ENCODE measurements at places on chromosomes 13 and 19. TPM values are rescaled to one million over a fixed set of nuclear protein-coding genes. Genes with fewer than 3 reads are reported as not detected.
A peak's percentile ranks its signal among the peaks of the same experiment; 100 is the strongest.

DNA sequence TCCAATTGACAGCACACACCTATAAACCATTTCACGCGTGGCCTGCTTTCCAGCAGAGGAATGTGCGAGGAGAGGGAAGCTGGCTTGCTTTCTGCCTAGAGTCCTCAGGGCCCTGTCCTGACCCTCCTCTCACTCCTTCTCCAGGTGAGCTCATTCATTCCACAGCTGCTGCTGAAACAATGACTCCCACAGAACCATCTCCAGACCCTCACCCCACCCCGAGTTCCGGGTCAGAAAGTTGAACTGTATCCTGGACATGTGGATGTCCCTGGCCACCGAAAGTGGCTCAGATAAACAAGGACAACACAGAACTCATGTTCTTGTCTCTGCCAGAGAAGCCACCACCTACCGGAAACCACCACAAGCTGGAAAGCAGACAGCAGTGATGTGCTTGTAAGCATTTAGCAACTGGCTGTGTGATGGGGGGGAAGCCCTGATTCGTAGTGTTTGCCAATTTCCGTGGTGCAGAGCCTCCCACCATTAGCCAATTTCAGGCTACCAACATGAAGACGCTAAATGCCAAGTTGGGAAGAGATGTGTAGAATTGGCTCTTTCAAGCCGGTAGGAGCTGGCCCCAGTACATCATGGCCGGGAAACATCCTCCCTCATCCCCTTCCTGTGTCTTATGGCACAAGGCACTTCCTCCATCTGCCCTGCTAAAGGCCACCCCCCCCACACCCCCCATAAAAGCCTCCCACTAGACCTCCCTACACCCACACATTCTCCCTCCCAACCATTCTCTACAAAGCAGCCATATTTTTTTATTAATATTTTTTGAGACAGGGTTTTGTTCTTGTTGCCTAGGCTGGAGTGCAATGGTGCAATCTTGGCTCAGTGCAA is 5.0 kb downstream of the SYCE2 start:
- no peaks in the 10 kb centered on the region for H3K36me3 ChIP-seq
- H3K4me3 ChIP-seq, result no peak overlapping the region
- DNase-seq, result no peak

CAMSAP3 gene
- total RNA-seq, result 9.9 TPM

DNA sequence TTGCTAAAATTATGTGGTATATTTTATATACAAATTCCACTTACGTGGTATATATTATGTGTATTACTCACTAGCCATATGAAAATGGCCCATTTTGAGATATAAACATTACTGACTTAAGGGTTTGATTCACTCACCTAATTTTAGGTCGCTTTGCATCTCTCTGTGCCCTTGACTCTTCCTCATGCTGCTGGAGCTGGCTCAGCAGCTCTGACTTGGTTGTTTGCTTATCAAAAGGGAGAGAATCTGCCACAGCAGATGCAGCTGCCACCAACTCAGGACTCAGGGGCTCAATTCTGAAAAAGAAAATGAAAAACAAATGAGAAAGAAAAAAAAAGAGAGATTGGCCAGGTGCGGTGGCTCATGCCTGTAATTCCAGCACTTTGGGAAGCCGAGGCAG is 12.2 kb downstream of the MRPS31 start:
- no peaks in the 10 kb centered on the region for H3K27me3 ChIP-seq
- H3K4me1 ChIP-seq, result no peaks in the 10 kb centered on the region

SBNO2 gene
- total RNA-seq, result 31.3 TPM

TNFSF9 gene
- total RNA-seq, result 14.4 TPM

ZNF112 gene
- total RNA-seq, result 2.5 TPM

C19orf67 gene
- total RNA-seq, result not detected

C19orf81 gene
- not detected for total RNA-seq

- H3K36me3 ChIP-seq, result no peaks in the 10 kb centered on the region
- H3K4me3 ChIP-seq, result no peak overlapping the region
- no peak overlapping the region for H3K27ac ChIP-seq
- no peaks in the 10 kb centered on the region for H3K4me1 ChIP-seq
These were observed 963.3 kb upstream of the SPRY2 start for GRCh38 chr13:81304121-81304659.

N4BP2L1 gene
- 17.0 TPM for total RNA-seq

STRN4 gene
- 78.1 TPM for total RNA-seq

GRCh38 chr13:52600666-52601065 is 41.6 kb upstream of the HNRNPA1L2 start:
- no peaks in the 10 kb centered on the region for H3K27me3 ChIP-seq
- H3K4me1 ChIP-seq, result peaks cover 11% of the 10 kb centered on the region
- DNase-seq, result no peak
- H3K36me3 ChIP-seq, result no peaks in the 10 kb centered on the region
- H3K27ac ChIP-seq, result peak overlapping the region; percentile 87

- H3K4me1 ChIP-seq, result peaks cover 79% of the 10 kb centered on the region
- no peak for DNase-seq
- H3K27me3 ChIP-seq, result no peaks in the 10 kb centered on the region
These were observed 2.2 kb downstream of the ZNF787 start for GRCh38 chr19:56118666-56119581.

PABPC3 gene
- 0.19 TPM for total RNA-seq

GPR12 gene
- total RNA-seq, result not detected

All from esophagus squamous epithelium (tissue), 5 donors.